Islet precursor cell (in vitro differentiated cells): ENCODE measurements at places on chromosomes 7 and 10.

DNA sequence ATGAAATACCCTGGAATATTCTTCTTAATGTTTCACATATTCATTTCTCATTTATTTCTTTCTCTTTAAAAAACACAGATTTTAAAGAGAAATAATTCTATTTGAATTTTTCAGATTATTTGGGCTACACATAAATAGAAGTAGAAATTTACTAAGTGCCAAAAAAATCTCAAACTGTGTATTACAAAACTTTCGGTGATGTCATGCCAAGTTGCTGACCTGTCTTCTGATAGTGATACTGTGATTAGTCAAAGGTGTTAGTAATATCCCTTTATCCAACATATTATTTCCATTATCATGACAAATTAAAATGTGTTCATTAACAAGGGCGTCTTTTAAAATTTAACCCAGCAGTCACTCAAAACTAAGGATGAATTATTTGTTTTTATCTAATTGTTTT lies 60.1 kb downstream of the COL28A1 start:
- no peak for DNase-seq

DNA sequence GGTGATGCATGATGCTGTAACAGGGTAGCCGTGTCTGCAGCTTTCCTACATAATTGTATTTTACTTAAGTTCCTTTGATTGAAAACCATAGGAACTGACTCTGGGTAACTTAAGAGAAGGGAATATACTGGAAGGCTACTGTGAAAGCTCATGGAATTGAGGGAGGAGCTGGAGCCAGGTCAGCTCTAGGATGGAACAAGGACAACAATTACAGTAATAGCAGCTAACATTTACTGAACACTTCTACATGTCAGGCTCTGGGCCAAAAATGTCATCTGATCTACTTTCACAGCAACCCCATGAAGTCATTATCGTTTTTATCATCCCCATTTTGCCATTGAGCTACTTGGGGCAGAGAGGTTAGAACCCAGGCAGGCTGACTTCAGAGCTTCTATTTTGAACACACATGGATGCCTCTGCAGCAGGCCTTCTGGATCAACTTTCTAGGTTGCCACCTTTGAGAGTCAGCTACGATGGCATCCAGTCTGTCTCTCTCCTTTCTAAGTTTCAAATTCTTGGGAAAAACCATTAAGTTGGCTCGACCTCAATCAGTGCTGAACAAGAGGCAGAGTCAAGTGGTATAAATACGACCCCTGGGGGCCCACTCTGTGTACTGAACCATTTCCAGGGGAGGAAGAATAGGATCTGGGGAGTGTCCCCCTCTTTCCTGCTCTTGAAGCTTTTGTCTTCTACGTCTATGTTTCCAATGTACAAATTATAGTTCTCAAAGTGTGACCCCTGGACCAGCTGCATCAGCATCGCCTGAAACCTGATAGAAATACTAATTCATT lies 272.3 kb upstream of the PLPP4 start:
- DNase-seq, result no peak

DNA sequence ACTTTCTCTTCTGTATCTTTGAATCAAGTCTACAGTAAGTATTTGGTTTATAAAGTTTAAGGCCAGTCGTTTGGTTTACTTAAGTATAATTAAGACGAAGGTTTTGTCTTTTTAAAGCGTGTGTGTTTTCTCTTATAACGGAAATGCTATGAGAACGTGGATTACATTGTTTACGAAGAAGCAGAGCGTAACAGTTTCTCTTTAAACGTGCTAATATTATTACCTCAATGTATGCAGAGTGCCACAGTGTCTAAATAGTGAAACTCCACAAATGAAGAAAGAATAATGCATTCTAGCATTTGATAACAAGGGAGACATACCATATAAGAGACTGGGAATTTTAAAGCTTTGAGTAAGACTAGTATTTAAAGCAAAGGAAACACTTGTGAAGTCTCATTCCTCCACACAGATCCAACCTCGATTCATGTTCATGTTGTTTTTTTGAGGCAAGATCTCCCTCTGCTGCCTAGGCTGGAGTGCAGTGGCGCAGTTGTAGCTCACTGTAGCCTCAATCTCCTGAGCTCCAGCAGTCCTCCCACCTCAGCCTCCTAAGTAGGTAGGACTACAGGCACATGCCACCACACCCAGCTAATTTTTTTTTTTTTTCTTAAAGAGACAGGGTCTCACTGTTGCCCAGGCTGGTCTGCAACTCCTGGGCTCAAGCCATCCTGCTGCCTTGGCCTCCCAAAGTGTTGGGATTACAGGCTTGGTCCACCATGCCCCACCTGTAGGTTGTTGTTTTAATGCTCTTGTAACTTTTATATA lies 75.1 kb downstream of the ANKRD61 start:
- no peak for DNase-seq

- DNase-seq, result no peak
Observed at GRCh38 chr10:10551596-10552301, 465.9 kb upstream of the CELF2 start.

DNA sequence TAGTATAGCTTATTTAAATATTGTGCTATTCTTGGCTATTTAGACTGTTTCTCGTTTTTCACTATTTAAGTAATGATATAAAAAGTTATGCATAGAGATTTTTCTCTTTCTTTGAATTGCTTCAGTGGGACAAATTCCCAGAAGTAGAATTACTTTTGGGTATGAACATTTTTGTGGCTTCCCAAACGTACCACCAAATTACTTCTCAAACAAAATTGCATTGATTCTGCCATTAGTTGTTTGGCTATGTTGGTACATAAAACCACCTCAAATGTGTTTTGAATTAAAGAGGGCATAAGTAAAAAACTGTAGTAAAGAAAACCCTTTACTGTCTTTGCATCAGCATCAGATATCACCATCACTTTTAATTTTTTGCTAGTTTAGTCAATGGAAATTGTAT lies 31.0 kb downstream of the AKR1B1 start:
- DNase-seq, result no peak

DNA sequence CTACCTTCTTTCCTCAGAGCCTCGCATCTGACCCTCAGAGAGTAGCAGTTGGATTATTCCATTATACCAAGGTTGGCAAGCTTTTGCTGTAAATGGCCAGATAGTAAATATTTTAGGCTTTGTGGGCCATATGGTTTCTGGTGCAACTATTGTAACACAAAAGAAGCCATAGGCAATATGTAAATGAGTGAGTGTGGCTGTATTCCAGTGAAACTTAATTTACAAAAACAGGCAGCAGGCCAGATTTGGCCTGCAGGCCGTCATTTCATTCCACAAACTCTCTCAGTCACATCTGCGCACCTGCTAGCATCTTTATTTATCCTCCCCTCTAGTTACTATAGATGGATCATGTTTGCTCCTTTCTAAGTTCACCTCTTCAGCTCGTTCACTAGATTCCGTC lies 6.7 kb downstream of the ZNF518A start:
- DNase-seq, result no peak
